ENCODE measurements at places on chromosomes 13 and 19. TPM values are rescaled to one million over a fixed set of nuclear protein-coding genes. Genes with fewer than 3 reads are reported as not detected.

- peaks cover 60% of the 10 kb centered on the region for H3K4me1 ChIP-seq
- H3K36me3 ChIP-seq, result no peaks in the 10 kb centered on the region
- H3K27ac ChIP-seq, result no peak overlapping the region
- DNase-seq, result no peak
- H3K27me3 ChIP-seq, result peaks cover 100% of the 10 kb centered on the region
These were observed 1.9 kb downstream of the ICAM5 start for GRCh38 chr19:10291554-10292205.

DNA sequence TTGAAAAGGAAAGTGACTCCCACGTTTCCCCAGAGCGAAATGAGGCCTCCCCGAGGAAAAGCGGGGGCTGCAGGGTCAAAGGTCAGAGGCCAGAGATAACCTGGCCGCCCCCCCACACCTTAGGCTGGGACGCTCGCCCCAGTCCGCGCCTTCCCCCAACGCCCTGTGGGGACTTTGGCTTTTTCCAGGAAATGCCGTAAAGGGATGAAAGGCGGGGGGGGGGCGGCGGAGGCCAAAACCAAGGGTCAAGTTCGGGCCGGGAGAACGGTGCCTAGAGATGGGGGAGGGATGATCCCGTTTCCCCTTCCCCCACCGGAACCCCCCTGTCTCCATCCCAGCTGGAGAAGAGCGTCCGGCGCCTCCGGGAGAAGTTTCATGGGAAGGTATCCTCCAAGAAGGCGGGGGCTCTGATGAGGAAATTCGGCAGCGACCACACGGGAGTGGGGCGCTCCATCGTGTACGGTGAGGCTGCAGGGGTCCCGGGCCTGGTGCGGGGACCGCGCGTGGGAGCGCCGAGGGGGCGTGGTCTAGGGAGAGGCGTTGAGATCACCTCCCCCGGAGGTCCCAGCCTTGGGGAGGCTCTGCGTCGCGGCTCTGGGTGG, 575 bp downstream of the SHFL start:
- peak overlapping the region; percentile 99 for H3K4me3 ChIP-seq
- peak overlapping the region; percentile 69 for H3K27ac ChIP-seq
- H3K36me3 ChIP-seq, result peaks cover 28% of the 10 kb centered on the region

GRCh38 chr19:14954071-14954655, 12.9 kb downstream of the OR7C2 start:
- no peaks in the 10 kb centered on the region for H3K36me3 ChIP-seq
- no peak overlapping the region for H3K4me3 ChIP-seq
- DNase-seq, result no peak
- no peaks in the 10 kb centered on the region for H3K27me3 ChIP-seq
- H3K4me1 ChIP-seq, result no peaks in the 10 kb centered on the region

SKA3 gene
- polyA plus RNA-seq, result 5.3 TPM

CLDND2 gene
- 2.7 TPM for polyA plus RNA-seq

DNA sequence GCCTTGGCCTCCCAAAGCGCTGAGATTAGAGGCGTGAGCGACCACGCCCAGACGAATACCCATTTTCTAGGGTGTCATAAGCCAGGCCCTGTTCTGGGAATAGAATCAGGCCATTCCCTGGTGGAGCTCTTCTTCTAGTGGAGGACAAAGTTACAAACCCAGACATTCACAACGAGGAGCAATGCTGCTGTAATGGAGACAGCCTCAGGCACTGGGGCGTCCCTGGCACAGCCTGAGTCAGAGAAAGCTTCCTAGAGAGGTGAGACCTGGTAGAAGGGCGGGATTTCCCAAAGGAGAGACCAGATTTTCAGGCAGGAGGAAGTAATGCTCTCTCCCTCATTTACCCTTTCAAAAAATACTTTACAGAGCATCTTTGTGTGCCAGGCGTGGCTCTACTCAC, 12.7 kb downstream of the PRKCG start:
- no peak overlapping the region for H3K4me3 ChIP-seq
- H3K36me3 ChIP-seq, result no peaks in the 10 kb centered on the region
- no peaks in the 10 kb centered on the region for H3K4me1 ChIP-seq
- no peak for DNase-seq

- peaks cover 11% of the 10 kb centered on the region for H3K27me3 ChIP-seq
- peak; percentile 68 for DNase-seq
- H3K4me1 ChIP-seq, result peaks cover 11% of the 10 kb centered on the region
- H3K36me3 ChIP-seq, result no peaks in the 10 kb centered on the region
These were observed 459 bp downstream of the PCDH20 start for GRCh38 chr13:61415058-61415721.

- H3K27me3 ChIP-seq, result no peaks in the 10 kb centered on the region
- H3K4me1 ChIP-seq, result peaks cover 5% of the 10 kb centered on the region
- H3K4me3 ChIP-seq, result no peak overlapping the region
- H3K36me3 ChIP-seq, result peaks cover 41% of the 10 kb centered on the region
- H3K27ac ChIP-seq, result no peak overlapping the region
These were observed 39.1 kb upstream of the TFDP1 start for GRCh38 chr13:113545455-113545930.

DNA sequence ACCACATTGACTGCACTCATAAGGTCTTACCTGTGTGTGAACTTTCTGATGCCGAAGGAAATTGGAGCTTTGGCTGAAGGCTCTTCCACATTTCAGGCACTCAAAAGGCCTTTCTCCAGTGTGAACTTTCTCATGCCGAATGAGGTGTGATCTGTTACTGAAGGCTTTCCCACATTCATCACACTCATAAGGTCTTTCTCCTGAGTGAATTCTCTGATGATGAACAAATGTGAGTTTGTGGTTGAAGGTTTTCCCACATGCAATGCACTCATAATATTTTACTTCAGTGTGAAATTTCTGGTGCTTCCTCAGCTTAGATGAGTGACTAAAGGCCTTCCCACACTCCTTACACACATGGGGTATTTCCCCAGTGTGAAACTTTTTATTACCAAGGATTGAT, 5.7 kb downstream of the ZNF132 start:
- H3K36me3 ChIP-seq, result peaks cover 53% of the 10 kb centered on the region
- no peaks in the 10 kb centered on the region for H3K27me3 ChIP-seq
- peaks cover 2% of the 10 kb centered on the region for H3K4me1 ChIP-seq
- no peak overlapping the region for H3K27ac ChIP-seq

LGALS14 gene
- not detected for polyA plus RNA-seq

- H3K27me3 ChIP-seq, result no peaks in the 10 kb centered on the region
- DNase-seq, result peak; percentile 99
- peak within 1 kb of the TSS; percentile 75 for H3K4me3 ChIP-seq
- H3K27ac ChIP-seq, result peak within 1 kb of the TSS; percentile 11
These were observed at the start of gene MCOLN1 for GRCh38 chr19:7522072-7522922. Gene MCOLN1 (plus strand): TSS chr19:7522624. CDS start chr19:7522751, 127 bp downstream.

GRCh38 chr19:12792051-12792852, 966 bp downstream of the JUNB start:
- peaks cover 4% of the 10 kb centered on the region for H3K36me3 ChIP-seq
- H3K4me1 ChIP-seq, result peaks cover 55% of the 10 kb centered on the region
- peak; percentile 71 for DNase-seq
- peak overlapping the region; percentile 99 for H3K27ac ChIP-seq
- no peaks in the 10 kb centered on the region for H3K27me3 ChIP-seq

- no peak overlapping the region for H3K4me3 ChIP-seq
- peak; percentile 22 for DNase-seq
- H3K27ac ChIP-seq, result no peak overlapping the region
These were observed 160.1 kb downstream of the KDM4B start for GRCh38 chr19:5128936-5129389.

NUDT15 gene
- polyA plus RNA-seq, result 19.2 TPM

DNA sequence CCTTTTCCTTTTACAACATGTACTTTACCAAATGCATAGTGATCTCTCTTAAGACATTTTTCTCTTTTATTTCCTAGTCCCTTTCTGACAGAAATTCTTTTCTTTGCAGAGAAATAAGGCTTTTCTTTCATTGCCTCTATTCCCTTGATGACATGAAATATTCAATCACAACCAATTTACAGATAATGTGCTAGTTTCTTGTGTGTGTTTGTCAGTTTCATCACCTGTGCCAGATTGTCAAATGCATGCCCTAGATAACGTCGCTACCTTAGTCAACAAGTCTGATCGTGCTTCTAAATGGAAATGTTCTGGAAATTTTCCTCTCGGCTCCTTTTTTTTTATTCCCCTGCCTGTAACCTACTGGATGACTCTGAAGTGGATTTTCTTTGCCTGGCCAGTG, 478.1 kb downstream of the KLF5 start:
- H3K36me3 ChIP-seq, result no peaks in the 10 kb centered on the region
- H3K4me3 ChIP-seq, result no peak overlapping the region
- H3K4me1 ChIP-seq, result peaks cover 4% of the 10 kb centered on the region
- no peak overlapping the region for H3K27ac ChIP-seq

GRCh38 chr13:98471934-98472333, 105.0 kb downstream of the STK24 start:
- no peak overlapping the region for H3K4me3 ChIP-seq
- no peaks in the 10 kb centered on the region for H3K27me3 ChIP-seq
- peak overlapping the region; percentile 24 for H3K27ac ChIP-seq
- peaks cover 40% of the 10 kb centered on the region for H3K4me1 ChIP-seq

- no peaks in the 10 kb centered on the region for H3K4me1 ChIP-seq
- no peak overlapping the region for H3K4me3 ChIP-seq
These were observed 8.7 kb upstream of the IGFL3 start for GRCh38 chr19:46133101-46133627.

- H3K27ac ChIP-seq, result peak overlapping the region; percentile 87
- H3K36me3 ChIP-seq, result no peaks in the 10 kb centered on the region
- DNase-seq, result no peak
These were observed 24.6 kb upstream of the IGSF23 start for GRCh38 chr19:44588771-44589112.

DNA sequence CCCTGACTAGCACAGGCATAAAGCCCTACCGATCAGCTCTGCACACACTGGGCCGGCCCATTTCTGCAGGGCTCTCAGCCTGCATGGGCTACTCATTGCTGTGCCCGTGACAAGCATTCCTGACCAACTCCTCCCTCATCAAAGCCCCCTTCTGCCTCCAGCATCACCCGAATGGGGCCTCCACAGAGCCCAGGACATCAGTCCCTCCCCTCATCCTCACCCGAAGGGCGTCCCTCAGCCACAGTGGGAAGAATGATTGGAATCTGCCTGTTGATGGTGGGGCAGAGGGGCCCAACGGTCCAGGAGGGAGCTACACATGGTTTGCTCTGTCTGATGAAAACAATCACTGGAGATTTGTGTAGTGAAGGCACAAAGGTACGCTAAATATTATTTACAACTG, 43.8 kb downstream of the SERP2 start:
- H3K4me1 ChIP-seq, result no peaks in the 10 kb centered on the region
- no peak overlapping the region for H3K27ac ChIP-seq
- no peaks in the 10 kb centered on the region for H3K36me3 ChIP-seq

DNA sequence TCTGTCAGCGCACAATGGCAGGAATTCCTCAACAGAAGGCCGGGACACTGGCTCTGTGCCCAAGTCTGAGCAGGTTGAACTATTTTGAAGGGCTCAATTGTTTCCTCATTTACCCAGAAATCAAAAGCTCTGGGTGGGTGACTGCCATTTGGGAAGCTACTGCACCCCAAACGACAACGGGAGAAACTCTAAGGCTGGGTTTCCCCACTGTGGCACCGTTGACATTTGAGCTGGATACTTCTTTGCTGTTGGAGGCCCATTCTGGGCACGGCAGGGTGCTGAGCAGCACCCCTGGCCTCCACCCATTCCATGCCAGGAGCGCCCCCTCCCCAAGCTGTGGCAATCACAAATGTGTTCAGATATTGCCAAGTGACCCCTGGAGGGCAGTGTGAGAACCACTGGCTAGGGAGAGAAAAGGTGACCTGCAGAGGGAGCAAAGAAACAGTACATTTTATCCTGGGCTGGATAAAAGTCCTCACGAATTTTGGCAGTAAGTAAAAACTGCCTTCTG, 62.5 kb downstream of the RFX2 start:
- H3K36me3 ChIP-seq, result peaks cover 15% of the 10 kb centered on the region
- H3K27me3 ChIP-seq, result no peaks in the 10 kb centered on the region
- no peak overlapping the region for H3K27ac ChIP-seq
- H3K4me1 ChIP-seq, result peaks cover 7% of the 10 kb centered on the region

- peaks cover 36% of the 10 kb centered on the region for H3K4me1 ChIP-seq
- peak; percentile 85 for DNase-seq
- H3K4me3 ChIP-seq, result peak overlapping the region; percentile 63
- peak overlapping the region; percentile 95 for H3K27ac ChIP-seq
- H3K36me3 ChIP-seq, result no peaks in the 10 kb centered on the region
- H3K27me3 ChIP-seq, result no peaks in the 10 kb centered on the region
These were observed 2.6 kb downstream of the MBNL2 start for GRCh38 chr13:97224544-97225300.

- no peaks in the 10 kb centered on the region for H3K36me3 ChIP-seq
- no peak overlapping the region for H3K4me3 ChIP-seq
- no peak overlapping the region for H3K27ac ChIP-seq
These were observed 30.2 kb upstream of the FREM2 start for GRCh38 chr13:38656699-38657098.

- no peaks in the 10 kb centered on the region for H3K4me1 ChIP-seq
- DNase-seq, result no peak
- H3K27me3 ChIP-seq, result no peaks in the 10 kb centered on the region
- no peak overlapping the region for H3K27ac ChIP-seq
These were observed 14.5 kb downstream of the IPO5 start for GRCh38 chr13:97967948-97968347.

GRCh38 chr13:112060899-112061366, 6.0 kb upstream of the SOX1 start:
- H3K36me3 ChIP-seq, result no peaks in the 10 kb centered on the region
- H3K4me1 ChIP-seq, result no peaks in the 10 kb centered on the region
- H3K27me3 ChIP-seq, result peaks cover 97% of the 10 kb centered on the region
- no peak overlapping the region for H3K27ac ChIP-seq
- no peak for DNase-seq

GRCh38 chr19:13637664-13638063, 126.7 kb upstream of the MRI1 start:
- H3K4me1 ChIP-seq, result peaks cover 2% of the 10 kb centered on the region
- no peak for DNase-seq
- H3K27me3 ChIP-seq, result no peaks in the 10 kb centered on the region
- no peak overlapping the region for H3K4me3 ChIP-seq
- H3K36me3 ChIP-seq, result no peaks in the 10 kb centered on the region

DNA sequence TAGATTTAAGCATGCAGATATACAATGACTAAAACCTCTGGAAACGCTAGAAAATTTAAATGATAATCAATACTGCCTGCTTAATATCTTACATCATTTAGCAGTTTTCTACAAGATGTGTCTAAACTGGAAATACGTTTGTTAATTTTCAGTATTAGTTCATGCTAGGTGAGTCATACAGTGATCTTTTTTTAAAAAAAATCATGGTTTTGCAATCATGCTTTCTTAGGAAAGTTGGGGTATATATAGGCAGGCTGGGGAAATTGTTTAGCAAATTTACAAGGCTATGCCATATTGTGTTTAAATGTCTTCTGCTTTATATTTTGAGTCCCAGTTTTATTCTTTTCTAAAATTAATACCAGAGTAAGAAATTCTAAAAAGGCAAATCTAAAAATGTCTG, 245.4 kb upstream of the SPRY2 start:
- no peak overlapping the region for H3K27ac ChIP-seq
- H3K4me1 ChIP-seq, result no peaks in the 10 kb centered on the region
- H3K27me3 ChIP-seq, result no peaks in the 10 kb centered on the region
- no peaks in the 10 kb centered on the region for H3K36me3 ChIP-seq

DNA sequence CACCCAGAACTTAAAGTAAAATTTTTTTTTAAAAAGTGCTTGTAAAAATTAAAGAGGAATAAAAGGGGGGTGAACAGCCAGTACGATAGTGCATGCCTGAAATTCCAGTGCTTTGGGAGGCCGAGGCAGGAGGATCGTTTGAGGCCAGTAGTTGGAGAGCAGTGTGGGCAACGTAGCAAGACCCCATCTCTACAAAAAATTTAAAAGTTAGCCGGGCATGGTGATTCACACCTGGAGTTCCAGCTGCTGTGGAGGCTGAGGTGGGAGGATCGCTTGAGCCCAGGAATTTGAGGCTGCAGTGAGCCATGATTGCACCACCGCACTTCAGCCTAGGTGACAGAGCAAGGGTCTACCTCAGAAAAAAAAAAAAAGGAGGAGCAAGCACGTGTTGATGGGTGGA, 7.8 kb downstream of the ADAMTSL5 start:
- peaks cover 8% of the 10 kb centered on the region for H3K27me3 ChIP-seq
- peaks cover 11% of the 10 kb centered on the region for H3K36me3 ChIP-seq
- H3K4me3 ChIP-seq, result no peak overlapping the region
- no peak for DNase-seq
- H3K27ac ChIP-seq, result no peak overlapping the region
